ENCODE measurements at places on chromosomes 16 and 17.
A peak's percentile ranks its signal among the peaks of the same experiment; 100 is the strongest.

DNA sequence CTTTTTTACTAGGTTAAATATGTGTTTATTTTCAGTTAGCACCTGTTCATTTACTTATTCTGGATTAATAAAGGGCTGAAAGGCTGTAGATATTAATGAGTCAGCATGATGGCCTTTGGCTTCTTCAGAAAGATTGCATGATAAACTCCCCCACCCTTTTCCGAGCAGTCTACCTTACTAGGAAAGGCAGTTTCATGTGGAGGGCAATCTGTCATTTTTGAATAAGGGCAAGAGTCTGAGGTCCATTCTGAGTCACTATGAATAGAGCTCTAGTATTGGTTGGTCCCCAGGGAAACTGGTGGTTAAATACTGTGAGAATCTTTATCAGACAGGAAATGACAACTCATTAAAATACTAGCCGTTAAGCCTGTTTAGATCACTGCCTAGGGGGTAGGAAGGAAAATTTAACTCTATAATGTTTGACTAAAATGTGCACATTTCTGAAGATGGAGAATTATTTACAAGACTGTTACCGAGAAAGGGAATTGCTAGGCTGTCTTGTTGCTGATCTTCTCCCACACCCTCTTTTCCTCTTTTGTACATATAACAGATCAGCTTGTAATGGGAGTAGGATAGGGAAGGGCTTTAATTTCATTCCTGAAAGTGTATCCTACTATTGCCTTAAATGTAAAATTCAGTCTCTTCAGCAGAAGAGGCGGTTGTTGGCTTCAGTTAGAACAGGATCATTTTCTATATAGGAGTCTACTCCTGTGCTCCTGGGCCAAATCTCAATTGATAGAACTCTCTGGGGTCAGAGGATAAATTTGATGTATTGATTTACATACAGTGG, 63.3 kb downstream of the TUBD1 start:
- peak; percentile 38 for DNase-seq

GRCh38 chr17:42180922-42181850, at the start of gene KCNH4:
Gene KCNH4, minus strand, starts transcription at chr17:42181142. Its CDS starts 197 bp downstream, at chr17:42180945.
- DNase-seq = peak; percentile 90

DNA sequence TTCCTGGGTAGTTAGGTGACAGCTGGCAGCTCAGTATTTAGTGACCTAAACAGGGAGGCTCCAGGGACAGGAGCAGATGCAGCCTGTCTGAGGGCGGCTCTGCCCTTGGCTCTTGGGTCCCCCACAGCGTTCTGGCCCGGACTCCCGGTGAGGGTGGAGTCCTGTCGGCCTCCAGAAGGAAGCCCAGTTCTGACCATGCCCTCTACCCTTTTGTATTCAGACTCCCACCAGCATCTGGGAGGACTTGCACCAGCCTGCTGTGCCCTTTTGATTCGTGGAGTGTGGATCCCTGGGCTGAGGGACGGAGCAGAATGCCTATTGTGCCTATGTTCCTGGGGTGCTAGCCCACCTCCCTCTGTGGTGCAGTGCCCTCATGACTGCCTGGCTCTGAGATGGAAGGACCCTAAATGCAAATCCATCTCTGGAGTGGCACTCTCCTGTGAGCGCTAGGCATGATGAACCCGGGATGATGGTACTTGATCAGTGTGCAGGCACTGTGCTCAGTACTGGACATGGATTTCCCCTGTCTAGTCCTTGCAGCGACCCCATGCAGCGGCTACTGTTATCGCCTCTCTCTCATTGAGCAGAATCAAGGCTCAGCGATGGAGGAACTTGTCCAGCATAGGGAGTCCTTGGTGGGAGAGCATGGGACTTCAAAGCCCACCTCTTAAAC, 123.1 kb downstream of the SNX29 start:
- DNase-seq = no peak

DNA sequence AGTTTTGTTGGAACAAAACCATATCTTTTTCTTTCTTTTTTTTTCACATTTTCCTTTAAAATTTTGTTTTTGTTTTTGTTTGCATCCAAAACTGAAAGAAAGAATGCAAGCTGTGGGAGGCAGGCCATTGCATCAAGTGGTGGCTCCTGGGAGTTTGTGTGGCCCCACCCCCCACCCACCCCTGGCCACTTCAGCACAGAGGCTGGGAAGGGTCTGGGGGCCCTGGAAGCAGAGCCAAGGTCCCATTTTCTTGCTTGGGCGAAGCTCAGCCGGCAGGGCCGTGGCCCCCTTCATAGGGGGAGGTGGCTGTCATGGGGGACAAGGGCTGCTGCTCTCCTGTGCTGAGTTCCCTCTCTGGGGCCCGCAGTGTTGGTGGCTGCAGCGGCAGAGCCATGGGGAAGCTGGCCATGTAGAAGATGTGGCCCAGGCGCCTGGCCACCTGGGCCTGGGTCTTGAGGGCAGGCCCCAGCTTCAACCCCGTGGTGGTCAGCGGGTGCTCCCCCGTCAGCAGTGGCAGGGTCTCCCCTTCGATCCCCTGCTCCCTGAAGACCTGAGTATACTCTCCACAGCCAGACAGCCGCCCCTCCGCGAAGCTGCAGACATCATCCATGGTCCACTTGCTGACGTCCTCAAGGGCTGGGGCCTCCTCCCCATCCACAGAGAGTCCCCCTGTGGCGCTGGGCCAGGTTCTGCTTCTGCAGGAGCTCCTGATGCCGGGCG, 19.8 kb downstream of the PAFAH1B1 start:
- DNase-seq = no peak

GRCh38 chr17:17572010-17572785, 19.3 kb downstream of the PEMT start:
- DNase-seq = no peak

- DNase-seq = no peak
These were observed 617 bp downstream of the ARMC7 start for GRCh38 chr17:75110234-75110937.

DNA sequence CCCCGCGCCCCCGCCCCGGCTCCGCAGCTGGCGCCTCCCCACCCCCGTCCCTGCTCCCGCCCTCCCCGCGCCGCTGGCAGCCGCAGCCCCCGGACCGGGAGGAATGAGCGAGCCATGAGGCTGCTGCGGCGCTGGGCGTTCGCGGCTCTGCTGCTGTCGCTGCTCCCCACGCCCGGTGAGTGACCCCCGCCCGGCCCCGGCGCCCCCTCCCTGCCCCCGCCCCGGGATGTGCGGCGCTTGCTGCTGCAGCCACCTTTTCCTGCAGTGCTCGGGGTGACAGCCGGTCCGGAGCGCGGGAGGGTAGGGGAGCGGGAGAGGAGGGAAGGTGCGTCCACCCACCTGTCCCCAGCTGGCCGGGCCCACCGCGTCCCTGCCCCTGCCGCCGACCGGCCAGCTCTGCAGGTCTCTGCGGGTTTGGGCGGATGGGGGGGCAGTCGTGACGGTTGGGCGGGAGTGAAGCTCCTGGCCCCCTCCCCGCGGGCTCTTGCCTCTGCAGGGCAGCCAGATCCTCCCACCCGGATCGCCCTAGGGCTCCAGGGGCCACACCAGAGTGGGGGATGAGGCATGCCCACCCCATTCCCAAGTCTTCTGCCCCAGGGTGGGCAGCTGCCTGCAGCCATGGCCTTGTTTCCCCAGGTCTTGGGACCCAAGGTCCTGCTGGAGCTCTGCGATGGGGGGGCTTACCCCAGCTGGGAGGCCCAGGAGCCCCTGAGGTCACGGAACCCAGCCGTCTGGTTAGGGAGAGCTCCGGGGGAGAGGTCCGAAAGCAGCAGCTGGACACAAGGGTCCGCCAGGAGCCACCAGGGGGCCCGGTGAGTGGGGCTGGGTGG, 513 bp downstream of the ADAM11 start:
- no peak for DNase-seq

- DNase-seq = no peak
These were observed 44.6 kb downstream of the NDEL1 start for GRCh38 chr17:8480011-8480976.

DNA sequence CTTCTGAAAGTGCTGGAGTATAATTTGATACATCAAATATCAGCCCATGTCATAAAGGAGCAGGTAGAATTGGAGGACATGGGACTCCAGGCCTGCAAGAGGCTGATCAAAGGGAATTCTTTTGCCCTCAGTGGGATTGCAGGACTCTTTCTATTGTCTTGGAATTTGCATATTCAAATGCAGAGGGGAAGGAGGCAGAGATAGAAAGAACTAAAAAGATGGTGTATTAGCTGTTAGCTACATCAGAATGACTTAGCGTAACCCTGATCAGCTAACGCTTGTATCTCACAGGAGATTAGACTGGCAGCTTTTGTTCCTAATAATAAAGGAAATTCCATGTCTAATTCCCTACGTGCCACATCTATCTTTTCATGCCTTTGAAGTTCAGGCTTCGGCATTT, 1014.7 kb upstream of the RBFOX1 start:
- DNase-seq = no peak

DNA sequence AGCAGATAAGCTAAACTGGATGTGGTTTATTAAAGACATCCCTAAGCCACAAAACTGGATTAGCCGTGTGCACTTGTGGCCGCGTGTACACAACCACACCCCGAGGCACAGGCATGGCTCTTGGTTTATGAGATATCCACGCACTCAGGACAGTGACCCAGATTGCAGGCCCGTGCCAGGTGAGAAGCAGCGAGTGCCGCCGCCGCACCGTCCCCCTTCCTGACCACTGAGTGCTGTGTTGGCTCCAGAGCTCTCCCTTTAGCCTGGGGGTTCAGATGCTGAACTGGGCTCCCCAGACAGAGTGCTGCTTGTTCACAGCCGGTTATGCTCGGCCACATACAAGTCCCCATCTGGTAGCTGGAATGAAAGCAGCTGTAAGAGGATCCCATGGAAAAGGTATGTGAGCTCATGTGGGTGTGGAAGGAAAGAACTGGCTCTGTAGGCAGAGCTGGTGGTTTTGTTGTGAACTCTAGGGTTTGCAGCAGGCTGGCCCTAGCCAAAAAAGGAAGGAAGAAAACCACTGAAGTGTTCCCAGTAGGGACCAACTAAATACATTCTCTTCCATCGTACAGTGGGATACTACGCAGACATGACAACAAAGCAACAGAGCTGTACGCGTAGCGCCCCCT, 29.5 kb downstream of the KNOP1 start:
- no peak for DNase-seq

- DNase-seq = no peak
These were observed 187.0 kb upstream of the CDH13 start for GRCh38 chr16:82439678-82440293.

DNA sequence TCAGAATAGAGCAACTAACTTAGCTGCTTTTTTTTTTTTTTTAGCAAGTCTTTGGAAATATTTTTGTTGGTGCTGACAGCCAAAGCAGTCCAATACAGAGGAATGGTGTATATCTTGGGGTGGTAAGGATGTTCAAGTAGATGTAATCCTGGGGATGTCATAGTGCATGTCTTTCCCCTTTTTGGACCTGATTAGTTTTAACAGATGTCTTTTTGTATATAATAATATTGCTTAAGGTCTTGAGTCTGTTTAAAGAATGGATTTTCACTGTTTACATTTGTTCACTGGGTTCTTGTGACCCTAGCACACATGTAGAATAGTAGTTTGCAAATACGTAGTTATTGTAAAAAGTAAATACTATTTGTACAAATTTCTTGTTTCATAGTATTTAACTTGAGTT, 7.9 kb downstream of the TAF15 start:
- DNase-seq = no peak

DNA sequence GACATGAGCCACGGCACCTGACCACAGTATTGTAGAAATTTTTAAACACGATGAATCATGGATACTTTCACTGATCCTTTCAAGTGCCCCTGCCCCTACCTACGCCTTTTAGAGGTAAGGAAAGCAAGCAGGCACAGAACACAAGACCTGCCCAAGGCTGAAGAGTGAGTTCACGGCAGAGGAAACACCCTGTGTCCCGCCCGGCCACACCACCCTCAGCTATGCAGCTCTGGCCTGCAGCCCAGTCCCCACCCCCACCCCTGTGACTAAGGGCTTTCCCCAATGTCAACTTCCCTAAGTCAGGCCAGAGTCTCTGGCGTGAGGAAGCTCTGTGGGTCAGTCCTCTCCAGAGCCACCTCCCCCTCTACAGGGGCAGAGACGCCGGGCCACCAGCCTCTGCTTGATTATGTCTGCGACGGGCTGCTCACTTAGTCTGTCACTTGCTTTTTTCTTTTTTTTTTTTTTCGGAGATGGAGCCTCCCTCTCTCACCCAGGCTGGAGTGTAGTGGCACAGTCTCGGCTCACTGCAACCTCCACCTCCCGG, 8.4 kb downstream of the SLC16A5 start:
- peak; percentile 59 for DNase-seq

DNA sequence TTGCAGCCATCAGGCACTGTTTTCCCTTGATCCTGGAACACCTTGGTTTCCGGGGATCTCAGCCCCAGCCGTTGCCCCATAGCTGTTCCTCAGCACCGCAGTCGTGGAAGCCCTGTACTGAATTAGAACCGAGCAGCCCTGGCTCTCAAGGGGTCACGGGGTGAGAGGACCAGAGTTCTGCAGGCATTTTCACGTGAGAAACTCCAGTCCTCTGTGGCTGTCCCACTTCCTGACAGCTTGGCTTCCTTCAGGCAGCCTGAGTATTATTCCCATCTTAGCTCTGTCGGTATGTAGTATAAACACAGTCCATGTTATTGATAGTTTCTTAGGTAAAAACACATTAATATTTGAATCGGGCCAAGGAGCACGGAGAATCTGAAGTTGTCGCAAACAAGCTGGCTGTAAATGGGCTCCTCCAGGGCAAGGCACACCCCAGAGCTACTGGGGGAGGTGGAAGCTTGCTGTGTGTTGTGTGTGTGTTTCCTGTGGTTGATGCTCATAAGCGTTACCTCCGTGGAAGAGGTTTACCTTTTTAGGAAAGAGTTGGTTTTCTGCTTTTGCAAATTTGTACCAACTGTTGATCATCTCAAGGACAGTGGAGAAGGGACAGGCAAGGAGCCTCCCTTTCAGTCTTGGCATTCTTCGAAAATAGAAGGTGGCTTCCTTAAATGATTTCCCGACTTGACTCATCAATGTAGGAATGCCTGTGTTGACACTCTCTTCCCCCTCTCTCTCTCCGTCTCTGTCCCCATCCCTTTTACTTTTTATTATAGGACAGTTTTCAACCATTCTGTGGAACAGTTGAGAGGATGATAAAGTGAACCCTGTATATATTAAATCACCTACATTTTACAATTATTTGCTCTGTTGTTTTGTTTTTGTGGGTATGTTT, 208.9 kb upstream of the CHMP6 start:
- DNase-seq = peak; percentile 50

DNA sequence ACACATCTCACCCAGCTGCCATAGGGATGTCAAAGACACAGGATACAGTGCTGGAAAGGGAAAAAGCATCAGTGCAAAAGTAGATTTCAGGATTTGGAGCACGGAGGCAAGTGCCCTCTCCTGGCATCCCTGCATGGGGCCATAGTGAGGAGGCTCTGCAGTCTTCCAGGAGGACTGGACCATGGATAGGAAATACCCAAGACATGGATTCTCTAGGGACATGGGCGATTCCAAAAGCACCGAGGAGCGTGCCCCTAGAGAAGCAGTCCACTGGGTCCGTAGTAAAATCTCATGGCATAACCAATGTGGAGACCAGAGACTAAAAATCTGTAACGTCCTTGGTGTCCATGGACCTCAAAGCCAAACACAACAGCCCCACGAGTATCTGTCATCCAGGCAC, 818.2 kb downstream of the KCNJ18 start:
- no peak for DNase-seq

DNA sequence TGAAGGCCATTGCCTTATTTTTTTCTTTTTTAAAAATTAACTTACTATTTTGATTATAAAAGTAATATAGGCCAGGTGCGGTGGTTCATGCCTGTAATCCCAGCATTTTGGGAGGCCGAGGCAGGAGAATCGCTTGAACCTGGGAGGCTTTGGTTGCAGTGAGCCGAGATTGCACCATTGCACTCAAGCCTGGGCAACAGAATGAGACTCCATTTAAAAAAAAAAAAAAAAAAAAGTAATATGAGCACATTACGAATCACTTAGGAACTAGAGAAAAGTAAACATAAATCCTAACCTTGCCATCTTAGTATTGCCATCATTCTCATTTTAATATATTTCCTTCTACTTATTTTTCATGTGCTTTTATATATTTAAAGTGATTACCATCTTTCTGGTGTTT, 12.9 kb upstream of the TACO1 start:
- DNase-seq = no peak

Measured in CD4-positive, alpha-beta T cell treated with Interferon gamma for 1 hour (primary cell).